ENCODE measurements at places on chromosomes 1 and 21.

DNA sequence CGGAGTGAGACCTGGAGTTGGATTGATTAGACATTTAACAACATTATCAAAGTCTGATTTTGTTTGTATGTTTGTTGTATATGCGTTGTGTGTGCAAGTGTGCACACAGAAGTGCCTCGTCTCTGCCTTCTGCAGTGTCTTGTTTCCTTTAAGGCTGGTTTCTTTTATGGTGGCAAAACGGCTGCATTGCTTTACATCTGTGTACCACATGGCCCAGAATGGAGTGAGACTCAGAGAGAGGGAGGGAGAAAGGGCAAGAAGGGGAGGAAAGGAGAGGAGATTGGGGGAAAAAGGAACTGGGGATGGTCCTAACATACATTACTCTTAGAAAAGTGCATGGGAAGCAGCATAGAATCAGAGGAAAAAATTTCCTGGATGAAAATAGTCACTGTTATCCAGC lies 99.7 kb upstream of the WLS start:
- peak; percentile 26 for DNase-seq

DNA sequence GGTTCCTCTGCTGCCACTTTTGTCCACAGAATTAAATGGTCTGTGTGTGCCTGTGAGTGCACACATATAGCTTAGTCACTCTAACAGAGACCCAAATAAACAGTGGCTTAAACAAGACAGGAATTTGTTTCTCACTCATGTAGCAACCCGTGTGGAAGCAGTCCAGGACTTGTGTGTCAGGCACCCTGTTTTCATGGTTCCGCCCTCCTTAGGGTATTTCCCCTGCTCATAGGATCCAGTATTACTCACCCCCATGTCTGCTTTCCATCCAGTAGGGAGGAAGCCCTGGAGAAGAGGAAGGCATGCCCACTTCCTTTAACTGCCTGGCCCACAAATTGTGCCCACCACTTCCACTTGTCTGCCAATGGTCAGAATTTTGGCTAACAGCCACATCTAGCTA lies 41.3 kb upstream of the TACSTD2 start:
- peak; percentile 97 for DNase-seq

DNA sequence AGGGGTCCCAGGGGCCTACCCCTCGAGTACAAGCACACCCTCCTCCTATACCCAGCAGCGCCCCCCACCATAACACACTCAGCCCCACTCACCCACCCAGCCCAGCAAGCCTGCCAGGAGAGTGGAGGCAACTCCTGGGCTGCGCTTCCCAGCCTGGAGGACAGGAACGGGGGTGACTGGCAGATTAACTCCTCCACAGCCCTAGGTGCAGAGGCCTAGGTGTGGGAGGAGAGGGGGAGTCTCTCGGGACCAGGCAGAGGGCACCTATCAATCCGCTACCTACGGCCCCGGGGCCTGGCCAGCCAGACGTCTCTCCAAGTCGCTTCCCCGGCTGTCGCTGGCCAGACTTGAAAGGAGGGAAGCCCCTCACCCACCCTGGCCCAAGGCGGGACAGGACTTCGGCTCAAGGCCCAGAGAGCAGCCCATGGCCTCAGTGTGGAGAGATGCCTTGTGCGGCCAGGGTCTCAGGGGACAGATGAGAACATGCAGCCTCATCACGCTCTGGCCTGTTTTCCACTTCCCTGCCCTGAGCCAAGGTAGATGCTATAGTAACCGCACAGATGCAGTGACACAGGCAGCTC lies 24.9 kb downstream of the MATN1 start:
- no peak for DNase-seq

DNA sequence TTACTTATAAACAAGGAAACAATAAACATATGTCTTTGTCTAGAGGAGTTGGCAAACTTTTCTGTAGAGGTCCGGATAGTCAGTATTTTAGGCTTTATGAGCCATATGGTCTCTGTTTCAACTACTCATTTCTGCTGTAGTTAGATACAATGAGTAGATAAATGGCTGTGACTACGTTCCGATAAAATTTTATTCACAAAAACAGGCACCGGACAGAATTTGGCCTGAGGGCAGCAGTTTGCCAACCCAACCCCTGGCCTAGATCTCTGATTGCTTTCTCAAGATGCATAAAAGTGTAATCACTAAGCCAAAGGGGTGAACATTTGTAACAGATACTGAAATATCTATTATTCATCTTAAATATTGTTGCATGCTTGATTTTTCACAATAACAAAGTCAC lies 123.1 kb upstream of the ESRRG start:
- DNase-seq = no peak

DNA sequence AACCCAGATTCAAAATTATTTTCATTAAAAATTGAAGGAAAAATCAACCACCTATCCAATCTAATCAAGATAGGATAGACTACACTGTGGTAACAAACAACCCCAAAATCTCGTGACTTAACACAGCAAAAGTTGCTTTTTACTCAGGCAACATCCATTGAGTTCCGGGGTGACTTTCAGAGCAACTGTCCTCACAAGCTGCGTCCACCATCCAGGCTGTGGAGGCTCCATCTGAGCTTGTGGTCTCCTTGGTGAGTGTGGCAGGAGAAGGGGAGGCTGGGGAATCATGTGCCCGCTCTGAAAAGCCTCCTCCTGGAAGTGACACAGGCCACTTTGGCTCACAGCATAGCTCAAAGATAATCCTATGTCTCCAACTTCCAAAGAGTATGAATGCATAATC lies 52.4 kb downstream of the CD2 start:
- DNase-seq = no peak

GRCh38 chr1:176719447-176719846 lies 256.5 kb downstream of the PAPPA2 start:
- DNase-seq = no peak

GRCh38 chr1:154913273-154913672 lies 23.2 kb downstream of the PMVK start:
- DNase-seq = no peak

DNA sequence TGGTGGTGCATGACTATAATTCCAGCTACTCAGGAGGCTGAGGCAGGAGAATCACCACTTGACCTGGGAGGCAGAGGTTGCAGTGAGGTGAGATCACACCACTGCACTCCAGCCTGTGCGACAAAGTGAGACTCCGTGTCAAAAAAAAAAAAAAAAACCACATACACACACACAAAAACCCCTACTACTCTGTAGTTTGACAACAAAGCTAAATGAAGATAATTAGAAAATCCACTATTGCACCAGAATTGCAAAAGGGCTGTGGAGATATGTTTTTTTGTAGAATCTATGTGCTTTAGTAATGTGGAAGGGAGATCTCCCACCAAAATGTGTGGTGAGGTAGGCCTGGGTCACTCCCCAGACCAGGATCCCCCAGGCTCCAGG lies 32.2 kb upstream of the KHDRBS1 start:
- DNase-seq = no peak

DNA sequence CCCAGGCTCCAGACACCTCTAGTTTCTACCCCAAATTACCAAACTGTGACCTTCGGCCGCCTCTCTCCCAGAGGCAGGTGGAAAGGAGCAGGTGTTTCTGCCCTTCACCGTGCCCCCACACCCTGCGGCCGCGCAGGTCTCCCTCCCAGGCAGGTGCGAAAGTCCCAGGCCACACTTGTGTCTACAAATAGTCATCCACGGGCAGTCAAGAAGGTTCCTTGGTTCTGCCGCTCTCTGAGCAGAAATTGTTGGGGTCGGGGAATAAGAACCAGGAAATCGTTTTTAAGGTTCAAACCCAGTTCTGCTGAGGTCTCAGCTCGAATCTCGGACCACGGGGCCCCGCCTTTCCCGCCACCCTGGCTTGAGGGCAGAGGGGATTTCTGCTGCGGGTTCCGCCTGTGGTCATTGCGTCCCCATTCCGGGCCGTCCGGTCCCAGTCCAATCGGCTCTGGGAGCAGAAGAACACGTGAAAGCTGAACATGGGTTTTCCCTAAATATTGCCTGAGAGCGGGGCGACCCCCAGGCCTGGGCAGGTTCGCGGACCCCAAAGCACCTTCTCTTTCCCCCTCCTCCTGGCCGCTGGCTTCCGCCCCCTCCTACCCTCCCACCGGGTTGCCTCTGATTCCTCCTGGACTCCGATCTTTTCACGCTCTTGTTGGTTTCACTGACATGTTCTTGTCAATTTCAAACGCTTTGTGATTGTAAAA lies 1.2 kb upstream of the ATF3 start:
- DNase-seq = peak; percentile 18

GRCh38 chr1:155932081-155932480 lies 2.1 kb downstream of the KHDC4 start:
- peak; percentile 43 for DNase-seq

DNA sequence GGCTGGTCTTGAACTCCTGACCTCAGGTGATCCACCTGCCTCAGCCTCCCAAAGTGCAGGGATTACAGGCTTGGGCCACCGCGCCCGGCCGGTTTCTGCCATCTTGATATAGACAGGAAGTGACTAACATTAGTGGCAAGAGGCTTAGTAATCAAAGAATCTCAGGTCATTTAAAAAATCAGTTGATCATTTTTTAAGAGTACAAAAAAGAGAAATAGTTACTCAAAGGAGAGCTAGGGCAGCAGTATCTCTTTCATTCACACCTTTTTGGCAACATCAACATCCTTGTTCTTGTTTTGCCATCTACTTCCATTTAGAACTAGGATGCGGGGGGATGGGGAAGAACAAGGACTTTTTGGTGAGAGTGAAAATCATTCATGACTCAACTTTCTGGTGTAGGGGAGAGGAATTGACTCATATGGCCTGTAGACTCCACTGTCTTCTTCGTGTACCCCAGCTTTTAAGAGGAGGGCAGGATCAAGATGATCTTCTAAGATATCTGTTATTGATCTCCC lies 8.8 kb downstream of the FCRLB start:
- DNase-seq = peak; percentile 92

DNA sequence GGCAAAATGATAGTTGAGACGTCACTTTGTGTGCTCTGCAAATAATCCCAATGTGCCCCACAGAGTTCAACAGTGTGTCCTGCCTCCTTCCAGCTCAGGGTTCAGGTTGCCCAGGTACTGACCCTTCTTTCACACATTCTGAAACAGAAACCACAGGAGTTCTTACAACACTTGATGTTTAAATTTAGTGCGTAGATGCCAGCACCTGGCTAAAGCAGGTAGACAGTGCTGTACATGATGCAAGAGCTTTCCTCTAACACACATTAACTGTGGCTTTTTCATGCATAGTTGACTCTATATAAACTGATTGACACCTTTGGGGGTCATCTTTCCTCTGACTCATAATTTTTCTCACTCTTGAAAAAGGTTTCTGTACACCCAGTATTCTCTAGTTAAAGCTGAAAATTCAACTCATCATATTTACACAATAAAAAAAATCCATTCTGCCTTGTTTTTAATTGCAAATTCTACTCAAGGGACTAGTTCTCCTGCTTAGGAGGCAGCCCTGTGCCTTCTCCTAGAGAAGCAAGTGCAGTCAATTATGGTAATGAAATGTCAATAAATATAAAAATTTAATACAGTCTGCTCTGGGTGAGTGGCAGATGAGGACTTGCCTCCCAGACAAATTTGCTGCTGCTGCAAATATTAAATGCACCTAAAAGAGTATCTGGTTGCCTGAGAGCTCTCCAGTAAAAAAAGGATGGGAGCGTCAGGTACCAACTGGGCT lies 91.4 kb downstream of the NR5A2 start:
- no peak for DNase-seq

- no peak for DNase-seq
These were observed 193.1 kb downstream of the ST6GALNAC3 start for GRCh38 chr1:76267631-76268030.

- no peak for DNase-seq
These were observed 19.7 kb upstream of the DIPK1A start for GRCh38 chr1:92980732-92981647.

DNA sequence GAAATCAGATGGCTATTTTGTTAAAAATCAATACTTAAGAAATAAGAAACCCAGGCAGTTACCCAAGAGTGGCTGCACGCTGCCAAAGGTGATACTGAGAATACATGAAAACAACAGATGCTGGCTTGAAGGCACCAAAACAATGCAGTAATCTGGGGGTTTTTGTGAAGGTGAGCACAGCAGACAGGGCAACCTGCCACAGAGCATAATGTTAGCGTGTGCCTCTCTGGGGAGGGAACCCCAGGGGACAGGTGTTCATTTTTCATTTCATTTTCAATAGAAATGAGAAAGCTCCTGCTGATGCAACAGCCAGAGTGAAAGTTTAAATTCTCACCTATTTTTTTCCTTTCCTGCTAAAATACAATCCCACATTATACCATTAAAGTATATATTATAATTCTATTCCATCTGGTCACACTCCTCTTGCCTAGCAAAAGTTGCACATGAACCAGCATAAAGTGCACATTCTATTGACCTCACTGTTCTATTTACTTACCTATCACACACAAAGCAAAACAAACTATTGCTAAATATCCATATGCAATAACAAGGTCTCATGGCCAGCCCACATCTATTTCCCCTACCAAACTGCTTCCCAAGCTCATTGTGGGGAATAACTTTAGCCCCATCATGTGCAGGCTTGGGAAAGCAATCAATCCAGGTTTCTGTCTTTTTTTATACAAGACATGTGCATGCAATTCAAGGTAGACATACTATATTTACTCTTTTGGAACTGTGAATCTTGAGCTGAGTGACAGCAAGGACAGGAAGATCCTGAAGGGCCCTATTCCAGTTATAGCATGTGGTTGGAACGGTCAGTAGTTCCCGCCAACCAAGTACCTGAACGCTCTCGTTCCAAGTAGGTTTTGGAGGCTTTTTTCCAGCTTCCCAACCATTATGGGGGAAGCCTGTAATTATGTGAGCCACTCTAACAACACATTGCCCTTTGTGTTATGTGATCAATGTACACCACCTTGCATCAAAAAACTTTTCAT lies 173.6 kb downstream of the RERE start:
- no peak for DNase-seq

DNA sequence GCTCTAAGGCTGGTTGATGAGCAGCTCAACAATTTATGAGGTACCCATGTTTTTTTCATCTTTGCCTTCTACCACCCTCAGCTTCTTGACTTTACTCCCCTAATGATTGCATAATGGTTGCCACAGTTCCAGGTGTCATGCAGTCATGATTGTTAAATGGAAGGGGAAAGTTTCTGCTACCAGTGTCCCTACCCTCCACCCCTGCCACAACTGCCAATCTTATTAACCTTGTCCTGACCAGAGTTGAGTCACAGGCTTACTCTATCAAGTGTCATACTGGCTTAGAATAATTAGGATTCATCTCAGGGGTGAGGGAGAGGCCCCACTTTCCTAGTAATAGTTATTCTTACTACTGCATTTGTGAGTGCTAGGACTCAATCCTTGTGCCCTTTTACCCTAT lies 7.9 kb upstream of the FUBP1 start:
- peak; percentile 42 for DNase-seq

DNA sequence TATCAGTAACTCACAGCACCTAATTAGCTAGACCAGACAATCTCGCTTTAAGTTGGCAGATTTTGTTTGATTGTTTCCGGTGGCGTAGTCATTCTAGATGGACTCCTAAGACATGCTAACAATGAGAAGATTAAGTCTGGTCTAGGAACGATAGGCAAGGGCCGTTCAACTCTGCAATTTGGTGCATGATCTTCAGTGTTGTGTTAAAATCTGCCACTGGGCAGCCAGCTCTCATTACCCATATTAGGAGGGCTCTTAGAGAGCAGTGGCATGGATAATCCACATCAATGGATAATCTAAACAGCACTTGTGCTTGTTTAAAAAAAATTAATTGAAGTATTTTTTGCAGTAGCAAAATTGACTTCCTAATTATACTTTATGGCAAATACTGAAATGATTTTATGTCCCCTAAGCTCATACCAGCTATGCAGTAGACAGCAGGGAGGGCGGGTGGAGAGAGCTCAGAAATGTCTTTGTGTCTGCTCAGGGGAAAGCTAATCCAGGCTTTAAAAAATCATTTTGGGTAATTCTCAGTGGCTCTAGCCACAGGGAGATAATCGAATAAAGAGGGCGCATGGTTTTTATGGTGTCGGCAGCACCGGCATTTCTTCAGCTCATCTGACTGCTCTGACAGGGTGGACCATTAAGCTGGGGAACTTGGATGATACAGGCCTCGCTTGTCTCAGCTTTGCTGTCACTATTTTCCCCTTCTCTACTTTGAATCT lies 48.5 kb upstream of the IKBKE start:
- no peak for DNase-seq
